Fibroblast of lung (primary cell): ENCODE measurements at places on chromosomes 11 and 22. TPM values are rescaled to one million over a fixed set of nuclear protein-coding genes. Genes with fewer than 3 reads are reported as not detected.

DNA sequence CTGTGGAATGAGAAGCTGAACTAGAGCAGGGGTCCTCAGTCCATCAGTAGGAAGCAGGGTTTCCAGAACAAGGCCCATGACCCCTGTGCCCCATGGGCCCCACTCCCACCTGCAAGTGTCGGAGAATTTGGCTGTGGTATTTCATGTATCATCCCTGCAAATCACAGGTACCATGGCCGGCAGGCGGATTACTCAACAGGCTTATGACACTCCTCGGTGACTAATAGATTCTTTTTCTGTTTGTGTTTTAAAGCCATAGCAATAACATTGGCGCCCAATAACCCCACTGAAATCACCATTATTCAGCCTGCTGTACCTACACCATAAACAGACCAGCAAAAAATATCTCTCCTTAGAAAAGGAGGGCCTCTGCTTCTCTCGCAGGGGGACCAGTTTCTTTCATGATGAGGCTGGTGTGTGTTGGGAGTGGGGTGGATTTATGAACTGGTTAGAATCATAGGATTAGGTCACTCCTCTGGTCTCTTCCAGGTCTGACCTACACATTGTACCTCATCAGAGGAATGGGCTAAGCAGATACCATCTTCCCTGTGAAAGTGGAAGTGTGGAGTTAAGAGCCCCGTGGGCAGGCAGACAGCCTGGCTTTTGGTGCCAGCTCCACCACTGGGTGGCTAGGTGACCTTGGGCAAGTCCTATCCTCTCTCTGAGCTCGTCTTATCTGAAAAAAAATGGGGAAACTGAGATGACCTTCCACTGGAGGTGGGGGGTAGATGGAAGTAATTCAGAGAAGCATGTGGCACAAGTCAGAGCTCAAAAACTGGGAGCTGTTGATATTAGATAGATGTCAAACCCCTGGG is 60.2 kb upstream of the WNT11 start:
- peak; percentile 80 for DNase-seq

OLFML1 gene
- 20.0 and 22.8 TPM in 2 replicates for total RNA-seq

DNA sequence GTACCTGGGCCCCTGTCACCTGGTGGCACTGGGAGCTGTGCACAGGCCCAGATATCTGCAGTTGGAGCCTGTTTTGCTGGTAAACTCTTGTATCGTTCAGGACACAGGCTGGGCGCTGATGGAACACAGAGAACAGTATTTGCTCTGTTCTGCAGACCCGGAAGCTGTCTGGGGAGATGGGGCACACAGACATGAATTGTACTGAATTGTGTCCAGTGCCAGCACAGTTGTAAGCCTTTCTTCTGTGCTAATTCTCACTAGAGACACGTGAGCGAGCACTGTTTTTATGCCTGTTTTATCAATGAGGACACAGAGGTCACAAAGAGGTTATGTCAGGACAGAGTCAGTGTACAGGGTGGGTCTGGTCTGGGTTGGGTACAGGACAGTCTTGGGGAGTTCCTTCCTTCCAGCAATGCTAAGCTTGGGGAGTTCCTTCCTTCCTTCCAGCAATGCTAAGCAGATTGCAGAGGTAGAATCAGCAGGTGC is 24.4 kb upstream of the ACR start:
- no peak for DNase-seq

KRTAP5-1 gene
- not detected in 2 replicates for total RNA-seq

- DNase-seq: no peak
These were observed 20.1 kb downstream of the TCP11L1 start for GRCh38 chr11:33059331-33060007.

DNA sequence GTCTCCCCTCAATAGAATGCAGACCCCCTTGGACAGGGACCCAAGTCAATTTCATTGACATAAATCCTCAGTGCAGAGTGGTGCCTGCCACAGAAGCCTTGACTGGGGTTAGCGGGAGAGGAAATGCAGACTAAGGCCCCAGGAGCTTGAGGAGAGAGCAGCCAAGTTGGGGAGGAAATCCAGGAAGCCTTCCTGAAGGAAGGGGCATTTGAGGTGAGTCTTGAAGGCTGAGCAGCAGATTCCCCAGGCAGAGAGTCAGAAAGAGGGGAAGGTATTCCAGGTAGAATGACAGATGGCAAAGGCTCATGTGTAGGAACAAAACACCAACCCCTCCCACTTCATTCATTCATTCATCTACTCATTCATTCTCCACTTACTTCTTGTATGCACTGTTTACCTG is 10.3 kb downstream of the MYEOV start:
- DNase-seq: no peak

DNA sequence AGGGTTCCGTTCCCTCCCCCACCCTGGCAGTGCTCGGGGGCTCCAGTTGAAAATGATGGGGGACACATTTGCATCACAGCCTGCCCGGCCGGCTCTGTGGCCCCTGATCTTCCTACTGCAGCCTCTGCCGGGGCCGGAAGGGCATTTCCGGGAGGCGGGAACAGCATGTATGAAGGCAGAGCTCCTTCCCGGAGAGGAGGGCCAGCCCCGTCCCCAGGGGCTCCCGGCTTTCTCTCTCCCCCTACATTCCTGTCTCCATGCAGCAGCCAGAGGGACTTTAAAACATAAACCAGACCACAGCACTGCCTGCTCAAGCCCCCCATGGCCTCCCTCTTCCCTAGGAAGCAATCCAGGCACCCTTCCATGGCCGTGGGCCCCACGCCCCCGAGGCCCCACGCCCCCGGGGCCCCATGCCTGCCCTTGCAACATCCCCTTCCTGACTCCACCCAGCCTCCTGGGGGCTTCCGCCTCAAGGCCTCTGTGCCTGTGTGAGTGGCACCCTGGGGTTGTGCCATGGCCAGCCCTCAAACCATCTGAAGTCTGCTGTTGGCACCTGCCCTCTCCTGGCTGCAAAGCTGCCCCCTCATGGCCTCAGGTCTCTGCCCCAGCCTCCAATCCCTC is 73.1 kb downstream of the CDKN1C start:
- no peak for DNase-seq

DNA sequence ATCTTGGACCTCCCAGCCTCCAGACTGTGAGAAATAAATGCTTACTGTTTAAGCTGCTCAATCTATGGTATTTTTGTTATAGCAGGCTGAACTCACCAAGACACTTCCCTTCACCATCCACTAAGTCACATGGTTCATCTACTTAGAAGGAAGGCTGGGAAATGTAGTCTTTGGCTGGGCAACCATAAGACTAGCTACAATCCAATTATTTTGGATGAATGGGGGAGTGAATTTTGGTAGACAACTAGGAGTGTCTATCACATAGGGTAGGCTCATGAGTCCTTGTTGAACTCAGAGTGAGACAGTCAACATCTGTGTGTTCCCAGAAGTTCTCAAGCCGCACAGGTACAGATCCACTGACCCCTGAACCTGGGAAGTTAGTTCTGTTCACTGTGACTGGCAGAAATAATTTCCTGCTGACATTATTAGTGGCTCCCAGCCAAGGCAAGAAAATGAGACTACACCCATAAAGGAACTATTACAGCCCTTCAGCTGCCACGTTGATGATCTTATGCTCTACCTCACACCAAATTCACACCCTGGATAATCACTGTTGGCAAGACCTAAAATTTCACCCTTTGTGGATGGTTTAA is 3.1 kb upstream of the SLC35C1 start:
- no peak for DNase-seq

MEI1 gene
- 0.26 and 0.33 TPM in 2 replicates for total RNA-seq

- peak; percentile 34 for DNase-seq
These were observed 15.9 kb upstream of the HYLS1 start for GRCh38 chr11:125871391-125872137.

- no peak for DNase-seq
These were observed 4.7 kb downstream of the ROBO3 start for GRCh38 chr11:124869856-124870387.

- DNase-seq: no peak
These were observed 64.9 kb downstream of the MED15 start for GRCh38 chr22:20572132-20572802.

RTN4RL2 gene
- total RNA-seq: 0.17 and 0.26 TPM in 2 replicates

DNA sequence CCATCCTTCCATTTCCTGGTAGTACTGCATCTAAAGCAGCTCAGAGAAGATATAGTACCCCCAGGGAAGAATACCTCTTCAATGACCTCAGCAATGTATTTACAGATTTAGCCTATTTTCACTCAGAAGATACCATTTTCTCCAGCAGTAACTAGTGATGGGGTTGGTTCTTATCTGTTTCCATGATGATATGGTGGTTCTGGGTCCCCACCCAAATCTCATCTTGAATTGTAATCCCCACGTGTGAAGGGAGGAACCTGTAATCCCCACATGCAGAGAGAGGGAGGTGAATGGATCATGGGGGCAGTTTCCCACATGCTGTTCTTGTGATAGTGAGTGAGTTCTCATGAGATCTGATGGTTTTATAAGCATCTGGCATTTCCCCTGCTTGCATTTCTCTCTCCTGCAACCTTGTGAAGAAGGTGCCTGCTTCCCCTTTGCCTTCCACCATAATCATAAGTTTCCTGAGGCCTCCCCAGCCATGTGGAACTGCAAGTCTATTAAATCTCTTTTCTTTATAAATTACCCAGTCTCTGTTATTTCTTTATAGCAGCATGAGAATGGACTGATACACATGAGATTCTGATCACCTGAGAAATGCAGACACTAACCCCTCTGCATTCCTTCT is 139.2 kb downstream of the CCDC81 start:
- DNase-seq: no peak

TMPRSS13 gene
- total RNA-seq: not detected in 2 replicates

- DNase-seq: no peak
These were observed 13.3 kb downstream of the MS4A13 start for GRCh38 chr11:60528465-60528864.

APOBEC3C gene
- 9.5 and 19.2 TPM in 2 replicates for total RNA-seq

- no peak for DNase-seq
These were observed 98.7 kb downstream of the ADAMTS15 start for GRCh38 chr11:130546901-130547694.

OR52W1 gene
- not detected in 2 replicates for total RNA-seq

GRCh38 chr22:49090061-49090852 is 737.4 kb downstream of the BRD1 start:
- DNase-seq: no peak

GRCh38 chr11:10233581-10233980 is 60.4 kb downstream of the SBF2 start:
- DNase-seq: peak; percentile 42

DNA sequence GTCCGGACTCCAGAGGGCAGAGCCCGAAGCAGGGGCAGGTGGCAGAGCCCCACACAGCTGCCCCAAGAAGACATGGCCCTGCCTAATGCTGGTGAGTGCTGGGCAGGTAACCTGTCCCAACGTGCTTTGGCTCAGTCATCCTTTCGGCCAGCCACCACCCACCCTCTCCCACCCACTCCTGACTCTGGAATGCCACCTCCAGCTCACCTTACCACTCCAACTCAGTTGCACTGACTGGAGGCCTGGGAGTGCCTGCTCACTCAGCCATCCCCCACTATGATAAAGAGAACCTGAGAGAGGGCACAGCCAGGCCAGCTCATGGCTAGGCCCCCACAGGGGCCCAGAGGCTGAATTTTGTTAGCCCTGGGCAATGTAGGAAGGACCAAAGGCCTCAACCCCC is 53.8 kb upstream of the MPEG1 start:
- no peak for DNase-seq

- DNase-seq: no peak
These were observed 82.3 kb downstream of the TBC1D22A start for GRCh38 chr22:46844606-46845210.

GRCh38 chr11:62398011-62398994 is 20.5 kb upstream of the SCGB1A1 start:
- peak; percentile 43 for DNase-seq

DNA sequence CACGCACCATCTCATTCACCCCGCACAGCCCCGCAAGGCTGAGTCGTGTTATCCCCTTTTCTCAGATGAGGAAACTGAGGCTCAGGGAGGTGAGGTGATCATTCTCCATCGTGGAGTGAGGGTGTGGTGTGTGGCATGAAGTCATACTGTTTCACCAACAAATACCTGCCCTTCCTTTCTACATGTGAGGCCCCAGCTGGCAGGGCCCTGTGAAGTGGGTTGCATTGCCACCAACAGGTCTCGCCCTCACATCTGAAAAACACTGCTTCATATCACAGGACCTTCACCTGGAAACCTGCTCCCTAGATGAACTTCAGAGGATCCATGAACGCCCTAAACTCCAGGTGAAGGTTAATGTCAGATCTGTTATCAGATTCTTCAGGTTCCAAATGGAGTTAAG is 4.3 kb downstream of the SSTR3 start:
- DNase-seq: no peak

- no peak for DNase-seq
These were observed 2.2 kb downstream of the TANGO2 start for GRCh38 chr22:20022978-20023613.

DNA sequence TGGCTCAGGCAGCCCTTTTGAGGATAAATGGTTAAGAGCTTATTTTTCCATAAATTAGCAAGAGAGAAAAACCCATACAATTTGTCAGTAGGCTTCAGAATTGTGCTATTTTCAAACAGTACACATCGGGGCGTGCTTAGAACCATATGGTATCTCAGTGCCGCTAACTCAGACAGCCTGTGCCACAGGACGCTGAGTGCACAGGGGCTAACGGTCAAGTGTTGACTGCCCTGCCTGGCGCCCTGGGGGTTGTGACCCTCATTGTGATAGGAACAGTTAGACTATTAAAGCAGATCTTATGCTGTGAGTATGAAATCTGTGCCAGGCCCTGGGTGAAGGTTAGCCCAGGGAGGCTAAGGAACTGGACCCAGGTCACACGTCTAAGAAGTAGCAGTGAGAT is 1519.7 kb downstream of the BRD1 start:
- no peak for DNase-seq

DNA sequence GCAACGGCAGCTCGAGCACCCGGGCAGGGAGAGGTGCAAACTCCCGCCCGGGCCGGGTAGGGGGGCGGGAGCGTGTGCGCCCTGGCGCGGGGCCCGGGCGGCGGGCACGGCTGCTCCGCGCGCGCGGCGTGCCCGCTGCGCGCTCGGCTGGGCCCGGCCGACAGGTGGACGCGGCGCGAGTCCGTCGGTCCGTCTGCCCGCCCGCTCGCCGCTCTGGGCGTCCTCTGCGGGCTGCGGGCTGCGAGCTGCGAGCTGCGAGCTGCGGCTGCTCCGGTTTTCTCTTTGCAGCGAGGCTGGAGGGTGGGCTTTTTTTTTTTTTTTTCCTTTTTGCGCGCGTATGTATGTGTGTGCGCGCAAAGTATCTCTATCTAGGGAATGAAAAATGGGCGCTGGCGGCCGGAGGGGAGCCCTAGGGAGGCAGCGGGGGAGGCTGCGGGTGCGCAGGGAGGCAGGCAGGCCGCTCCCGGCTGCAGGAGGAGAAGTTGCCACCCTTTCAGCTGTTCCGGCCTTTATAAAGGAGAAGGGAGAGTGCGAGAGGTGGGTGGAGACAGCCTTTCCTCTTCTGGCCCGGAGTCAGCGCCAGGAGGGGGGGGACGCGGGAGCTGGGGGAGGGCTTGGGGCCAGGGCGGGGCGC is at the start of gene PDGFB:
PDGFB (minus strand) TSS at position 487 of the 634 bp plus-strand sequence. CDS start 1,019 bp downstream, outside the sequence.
- no peak for DNase-seq

- DNase-seq: no peak
These were observed 317.1 kb downstream of the NTM start for GRCh38 chr11:131687291-131688047.

GRCh38 chr22:39617342-39617741 is 46.8 kb downstream of the CACNA1I start:
- no peak for DNase-seq
